ENCODE measurements at places on chromosomes 3 and 15.
A peak's percentile ranks its signal among the peaks of the same experiment; 100 is the strongest.

- DNase-seq, result no peak
Measured at GRCh38 chr15:30941520-30941919, 37.8 kb downstream of the FAN1 start.

DNA sequence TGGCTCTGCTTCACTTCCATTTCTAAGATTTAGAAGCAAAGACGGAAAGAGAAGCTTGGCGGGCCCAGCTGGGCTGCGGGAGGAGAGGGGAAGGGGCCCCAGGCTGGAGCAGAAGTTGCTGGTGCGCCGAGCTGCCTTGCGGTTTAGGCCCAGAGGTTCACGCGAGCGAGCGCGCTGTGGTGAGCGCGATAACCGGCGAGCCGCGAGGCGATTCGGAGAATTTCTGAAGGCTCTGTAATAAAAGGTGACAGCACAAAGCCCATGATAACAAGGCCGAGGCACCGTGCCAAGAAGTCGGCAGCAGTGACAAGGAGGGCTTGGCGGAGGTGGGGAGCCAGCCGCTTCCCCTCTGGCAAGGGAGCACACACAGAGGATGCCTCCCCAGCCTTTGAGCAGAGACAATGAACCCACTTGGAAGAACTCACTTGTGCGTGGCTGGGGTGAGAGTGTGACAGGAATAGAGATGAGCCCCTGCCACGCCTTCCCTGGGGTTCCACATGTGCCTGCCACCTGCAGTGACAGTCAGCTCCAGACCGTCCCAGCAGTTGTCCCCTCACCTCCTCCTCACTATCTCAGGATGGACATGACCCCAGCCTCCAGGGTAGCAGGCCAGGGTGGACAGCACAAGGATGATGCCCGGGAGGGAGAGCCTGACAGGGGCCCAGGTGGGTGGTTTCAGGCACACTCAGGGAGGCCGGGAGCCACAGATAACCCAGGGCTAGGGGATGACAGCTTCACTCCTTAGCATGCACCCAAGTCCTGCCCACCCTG, 315.2 kb downstream of the UACA start:
- peak; percentile 30 for DNase-seq

DNA sequence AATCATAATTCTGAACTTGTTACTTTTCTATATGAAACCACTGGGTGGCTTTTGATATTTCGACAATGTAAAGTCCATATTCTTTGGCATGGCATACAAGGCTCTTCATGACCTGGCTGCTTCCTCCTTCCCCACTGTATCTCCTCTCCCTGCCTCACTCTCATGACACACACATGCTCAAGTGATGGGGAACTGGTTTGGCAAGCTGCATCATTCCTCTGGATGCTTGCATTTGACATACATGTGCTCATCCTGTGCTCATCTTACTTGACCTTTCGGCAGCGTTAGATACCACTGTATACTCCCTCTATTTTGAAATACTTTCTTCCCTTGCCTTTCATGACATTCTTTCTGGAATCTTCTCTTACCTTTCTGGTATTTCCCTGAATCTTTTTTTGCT, 51.8 kb upstream of the ZDHHC23 start:
- no peak for DNase-seq

DNA sequence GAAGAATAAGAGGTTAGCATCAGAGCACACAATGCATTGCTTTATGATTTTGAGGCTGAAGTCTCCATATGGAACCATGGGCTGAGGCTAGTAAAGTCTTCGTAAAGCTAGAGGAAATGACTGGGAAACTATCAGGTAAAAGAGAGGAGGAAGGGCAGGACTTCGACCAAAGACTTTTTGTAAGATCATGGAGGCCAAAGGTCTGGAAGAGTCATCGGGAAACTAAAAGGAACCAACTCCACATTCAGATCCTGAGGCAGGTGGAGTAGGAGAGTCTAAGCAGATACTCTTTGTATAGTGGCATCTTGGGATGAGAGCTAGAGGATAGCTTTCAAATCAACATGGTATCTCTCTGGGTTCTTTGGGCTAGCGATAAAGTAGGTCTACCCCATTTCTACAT, 36.3 kb downstream of the SEMA6D start:
- no peak for DNase-seq

DNA sequence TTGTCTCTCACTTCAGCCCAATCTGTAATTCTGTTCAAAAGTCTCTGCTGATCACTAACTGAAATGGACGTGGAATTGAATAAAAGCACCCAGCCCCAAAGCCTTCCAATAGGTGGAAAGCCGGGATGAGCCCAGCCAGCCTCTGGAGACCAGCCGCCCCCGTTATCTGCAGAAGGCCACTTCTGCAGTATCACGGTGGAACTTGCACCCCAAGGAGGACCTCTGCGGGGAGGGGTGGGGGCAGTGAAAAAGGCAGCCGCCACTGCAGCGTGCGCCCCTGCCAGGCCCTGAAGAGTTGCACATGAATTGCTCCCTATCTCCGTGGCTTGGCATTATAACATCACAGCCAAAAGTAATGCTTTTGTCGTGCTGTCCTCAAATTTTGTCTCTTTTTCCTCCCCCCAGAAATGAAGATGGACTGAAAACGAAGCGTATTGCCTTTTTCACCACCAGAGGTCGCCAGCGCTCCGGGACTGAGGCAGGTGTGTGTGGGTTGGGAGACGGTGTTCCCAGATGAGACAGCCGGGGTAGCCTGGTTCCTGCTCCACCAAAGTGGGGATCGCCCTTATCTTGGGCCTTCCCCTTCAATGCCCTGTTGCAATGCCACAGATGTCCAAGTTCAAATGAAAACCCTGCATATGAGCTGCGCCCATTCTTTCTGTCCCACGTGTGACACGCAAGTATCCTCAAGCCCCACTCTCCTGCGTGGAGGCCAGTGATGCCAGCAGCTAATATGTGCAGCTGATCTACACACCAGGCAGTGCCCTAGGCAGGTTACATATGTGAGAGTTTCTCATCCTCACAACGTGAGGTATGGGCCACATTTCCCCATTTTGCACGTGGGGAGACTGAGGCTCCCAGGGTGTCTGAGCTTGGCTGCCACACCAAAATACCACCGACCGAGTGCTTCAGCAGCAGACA, 96.0 kb downstream of the LRRK1 start:
- DNase-seq, result peak; percentile 67
